ENCODE measurements at places on chromosomes 7 and 10.

DNA sequence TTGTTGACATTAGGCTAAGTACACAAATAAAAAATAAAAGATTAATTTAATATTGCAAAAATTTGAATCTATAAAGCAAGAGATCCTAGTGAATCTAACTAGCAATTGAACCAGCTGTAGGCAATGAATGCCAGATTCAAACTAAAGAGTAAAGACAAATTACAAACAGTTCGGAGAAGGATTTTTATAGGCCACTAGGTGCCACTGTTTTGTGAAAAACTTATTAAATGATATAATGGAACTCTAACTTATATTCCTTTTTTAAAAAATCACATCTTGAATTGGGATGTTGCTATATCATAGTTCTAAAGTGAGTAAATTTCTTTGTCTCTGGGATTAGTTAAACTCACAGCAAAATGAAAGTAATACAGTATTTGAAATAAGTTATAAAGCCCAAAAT lies 39.1 kb upstream of the GNAI1 start:
- DNase-seq = no peak

GRCh38 chr7:148241700-148242293 lies 348.8 kb upstream of the C7orf33 start:
- DNase-seq = no peak

GRCh38 chr10:64191286-64191685 lies 670.1 kb downstream of the REEP3 start:
- DNase-seq = no peak

DNA sequence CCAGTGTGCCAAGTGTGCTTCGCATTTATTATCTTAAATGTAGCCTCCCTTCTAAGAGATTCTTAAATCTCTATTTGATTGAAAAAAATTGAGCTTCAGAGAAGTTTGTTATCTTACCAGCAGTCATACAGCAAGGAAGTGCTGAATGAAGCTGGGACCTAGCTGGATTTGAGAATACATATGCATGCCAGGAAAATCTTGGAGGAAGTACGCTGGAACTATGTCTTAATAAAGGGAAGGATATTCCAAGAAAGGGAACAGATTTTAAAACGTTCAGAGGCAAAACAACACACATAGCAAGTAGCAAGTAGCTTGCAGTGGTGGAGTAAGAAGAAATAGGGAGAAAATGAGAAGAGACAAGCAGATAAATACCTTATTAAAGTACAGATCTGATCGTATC lies 1.5 kb downstream of the CFAP70 start:
- DNase-seq = no peak

- DNase-seq = no peak
These were observed 304.2 kb downstream of the RNLS start for GRCh38 chr10:88278912-88279311.

GRCh38 chr10:60525716-60526585 lies 136.3 kb upstream of the ANK3 start:
- no peak for DNase-seq

DNA sequence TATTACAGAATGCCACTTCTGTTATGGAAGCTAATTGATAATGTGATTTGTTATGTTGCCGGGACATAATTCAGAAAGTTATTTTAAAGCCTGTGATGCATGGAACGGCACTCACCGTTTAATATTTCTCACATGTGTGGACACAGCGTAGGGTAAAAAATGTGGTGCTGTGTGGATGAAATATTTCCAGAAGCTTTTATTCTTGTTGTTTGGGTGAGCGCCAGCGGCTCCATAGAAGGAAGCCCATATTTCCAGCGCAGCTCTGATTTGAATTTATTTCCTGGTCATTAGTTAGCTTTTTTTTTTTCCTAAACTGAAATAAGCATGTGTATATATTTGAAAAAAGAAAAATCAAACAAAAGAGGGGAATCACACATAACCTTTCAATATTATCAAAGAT lies 20.2 kb upstream of the NKX6-2 start:
- no peak for DNase-seq

DNA sequence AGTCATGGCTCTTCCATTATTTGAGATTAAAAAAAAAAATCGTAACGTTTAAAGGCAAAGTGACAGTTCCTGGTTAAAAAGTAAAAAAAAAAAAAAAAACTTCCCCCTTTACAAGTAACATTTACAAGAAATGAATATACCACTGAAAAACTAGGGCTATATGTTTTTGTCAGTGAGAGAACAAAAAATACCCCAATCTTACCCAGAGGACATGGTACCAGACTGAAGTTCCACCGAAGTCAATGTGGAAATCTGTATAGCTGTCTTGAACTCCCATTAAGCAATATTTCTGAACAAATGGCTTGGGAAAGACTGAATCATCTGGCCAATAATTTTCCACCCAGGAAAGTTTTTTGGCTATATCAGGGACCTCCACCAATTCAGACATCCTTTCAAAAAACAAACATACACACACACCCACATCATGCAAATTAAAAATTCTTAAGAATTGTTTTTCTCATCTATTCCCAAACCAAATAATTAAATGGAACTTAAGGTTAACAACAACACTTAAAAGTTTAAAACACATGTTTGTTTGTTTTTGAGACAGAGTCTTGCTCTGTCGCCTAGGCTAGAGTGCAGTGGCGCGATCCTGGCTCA lies 50.2 kb downstream of the KDM7A start:
- no peak for DNase-seq

GRCh38 chr10:44956226-44956625 lies 3.4 kb upstream of the RASSF4 start:
- no peak for DNase-seq

DNA sequence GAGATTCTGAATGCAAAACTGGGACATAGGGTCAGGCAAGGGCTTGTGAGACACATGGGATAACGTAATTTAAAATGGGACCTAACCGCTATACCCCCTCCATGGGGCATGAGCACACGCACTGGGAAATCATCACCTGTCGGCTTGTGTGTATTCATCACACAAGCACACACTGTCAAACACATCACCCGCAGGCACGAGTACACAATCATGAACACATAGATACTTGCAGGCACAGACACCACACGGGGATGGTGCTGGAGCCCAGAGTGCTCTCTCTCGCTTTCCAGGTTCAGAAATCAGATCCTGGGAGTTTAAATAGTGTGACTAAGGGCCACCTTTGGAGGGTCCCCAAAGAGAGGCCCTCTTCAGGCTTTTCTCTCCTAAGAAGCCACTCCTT lies 19.6 kb upstream of the TLX1 start:
- DNase-seq = no peak

DNA sequence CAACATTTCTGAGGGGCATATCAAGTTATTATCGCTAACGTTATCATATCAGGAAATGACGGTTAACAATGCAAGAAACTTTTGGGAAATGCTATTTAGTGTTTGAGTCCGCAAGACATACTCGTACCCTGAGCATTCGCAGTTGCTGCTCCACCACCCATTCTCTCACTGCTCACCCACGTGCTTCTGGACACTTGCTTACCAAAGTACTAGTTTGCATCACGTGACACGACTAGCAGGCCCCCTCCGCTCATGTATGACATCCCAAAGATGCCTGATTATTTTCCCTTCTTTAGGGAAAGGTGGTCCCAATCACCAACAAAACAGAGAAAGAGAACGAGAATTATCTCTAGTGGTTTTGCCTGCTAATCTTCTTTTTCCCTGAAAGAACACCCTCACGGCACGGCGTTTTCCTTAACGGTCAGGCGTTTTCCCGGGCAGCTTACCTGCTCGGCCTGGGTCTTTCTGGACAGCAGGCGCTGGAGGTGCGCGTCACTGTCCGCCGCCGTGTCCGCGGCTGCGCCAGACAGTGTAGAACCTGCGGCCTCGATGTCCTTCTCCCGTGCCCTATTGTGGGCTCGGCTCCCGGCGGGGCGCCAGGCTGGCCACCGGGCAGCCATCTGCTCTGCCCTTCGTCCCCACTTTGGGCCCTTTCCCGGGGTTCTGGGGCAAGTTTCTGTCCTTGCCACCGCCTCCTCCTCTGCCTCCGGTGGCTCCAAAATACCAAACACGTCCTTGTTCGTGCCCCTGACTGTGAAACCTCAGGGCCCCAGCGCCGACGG lies at the start of gene SUPV3L1:
Gene SUPV3L1 (plus strand): TSS at position 492 of the 782 bp plus-strand sequence. CDS start 58 bp downstream, at position 550.
- peak; percentile 77 for DNase-seq

DNA sequence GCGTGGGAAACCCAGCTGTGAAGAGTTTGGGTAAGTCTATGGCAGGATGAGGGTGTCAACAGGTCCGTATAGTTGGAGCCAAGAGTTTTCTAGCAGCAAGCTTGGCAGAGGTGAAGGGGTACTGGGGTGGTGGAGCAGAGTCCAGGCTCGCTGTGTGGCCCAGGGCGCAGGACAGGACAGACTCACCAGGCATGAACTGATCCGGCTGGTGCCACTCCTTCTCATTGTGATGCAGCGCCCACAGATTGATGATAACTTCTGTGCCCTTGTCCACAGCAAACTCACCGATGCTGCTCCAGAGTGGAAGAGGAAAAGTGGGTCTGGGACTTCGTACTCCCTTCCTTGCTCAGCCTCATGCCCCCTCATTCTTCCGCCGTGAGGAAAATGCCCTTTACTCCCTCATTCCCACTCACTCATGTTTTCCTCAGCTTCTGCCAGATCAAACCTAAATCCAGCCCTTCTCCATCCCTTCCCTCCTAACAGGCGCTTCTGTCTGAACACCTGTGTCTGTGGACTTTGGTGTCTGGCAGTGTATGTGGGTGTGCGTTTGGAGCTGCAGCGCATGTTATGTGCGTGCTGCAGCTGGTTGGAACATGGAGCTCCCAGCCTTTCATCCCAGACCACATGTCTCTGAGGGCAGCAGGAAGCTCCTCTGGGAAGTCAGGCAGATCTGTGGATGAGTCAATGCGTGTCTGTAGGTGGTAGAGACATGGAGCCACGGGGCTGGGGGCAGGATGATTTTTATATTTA lies 5.7 kb downstream of the CYP17A1 start:
- no peak for DNase-seq

DNA sequence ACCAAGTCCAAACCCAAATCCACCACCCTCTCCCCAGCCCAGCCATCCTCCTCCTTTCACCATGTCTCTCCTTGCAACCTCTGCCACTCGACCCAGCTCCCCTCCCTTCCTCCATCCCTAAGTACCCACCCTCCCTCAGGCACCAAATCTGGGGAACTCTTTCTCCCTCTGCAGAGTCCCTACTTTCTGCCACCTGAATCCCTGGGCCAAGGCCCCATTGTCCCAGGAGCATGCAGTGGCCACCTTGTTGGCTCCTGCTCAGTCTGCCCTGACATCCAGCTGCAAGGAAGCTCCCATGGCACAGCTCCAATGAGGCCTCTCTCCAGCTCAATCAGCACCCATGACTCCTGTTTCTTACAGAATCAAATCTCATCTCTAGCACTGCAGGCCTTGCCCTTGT lies 5.5 kb upstream of the UNC5B start:
- DNase-seq = no peak
